ENCODE measurements at places on chromosomes 4 and X.

- no peak for DNase-seq
Measured at GRCh38 chrX:131792356-131792749, 230.7 kb upstream of the STK26 start.

- DNase-seq, result no peak
Measured at GRCh38 chr4:40530961-40531635, 98.6 kb downstream of the RBM47 start.

GRCh38 chrX:30593440-30594200 lies 16.1 kb upstream of the TASL start:
- no peak for DNase-seq

DNA sequence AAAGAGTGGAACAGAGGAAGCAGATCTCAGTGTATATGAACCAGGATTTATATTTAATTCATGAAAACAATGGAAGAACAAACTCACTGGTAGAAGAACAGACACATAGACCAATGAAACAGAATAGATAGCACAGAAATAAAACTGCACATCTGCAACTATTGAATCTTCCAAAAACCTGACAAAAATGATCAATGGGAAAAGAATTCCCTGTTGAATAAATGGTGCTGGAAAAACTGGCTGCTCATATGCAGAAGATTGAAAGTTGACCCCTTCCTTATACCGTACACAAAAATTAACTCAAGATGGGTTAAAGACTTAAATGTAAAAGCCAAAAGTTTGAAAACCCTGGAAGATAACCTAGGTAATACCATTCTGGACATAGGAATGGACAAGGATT lies 391.0 kb downstream of the MAGEB5 start:
- DNase-seq, result no peak

GRCh38 chr4:40303751-40304150 lies 31.4 kb upstream of the CHRNA9 start:
- DNase-seq, result no peak

DNA sequence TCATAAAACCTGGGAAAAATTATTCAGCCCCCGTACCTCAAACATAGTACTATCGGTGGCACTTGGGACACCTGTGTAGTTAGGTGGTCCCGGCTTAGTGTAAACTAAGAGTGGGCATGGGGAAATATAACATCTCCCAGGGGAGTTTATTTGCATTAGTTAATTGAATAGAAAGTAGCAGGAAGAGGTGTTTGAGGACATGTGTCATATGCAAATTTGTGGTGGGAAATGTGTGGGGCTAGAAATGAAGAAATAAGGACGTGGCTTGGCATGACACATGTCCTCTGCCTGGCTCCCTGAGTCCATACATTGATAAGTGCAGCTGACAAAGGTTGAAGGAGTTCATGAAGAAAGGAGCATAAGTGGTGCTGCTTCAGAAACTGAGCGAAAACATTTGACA lies 483.6 kb downstream of the SH2D1A start:
- DNase-seq, result no peak

GRCh38 chrX:154019061-154019621 lies 561 bp downstream of the IRAK1 start:
- no peak for DNase-seq

DNA sequence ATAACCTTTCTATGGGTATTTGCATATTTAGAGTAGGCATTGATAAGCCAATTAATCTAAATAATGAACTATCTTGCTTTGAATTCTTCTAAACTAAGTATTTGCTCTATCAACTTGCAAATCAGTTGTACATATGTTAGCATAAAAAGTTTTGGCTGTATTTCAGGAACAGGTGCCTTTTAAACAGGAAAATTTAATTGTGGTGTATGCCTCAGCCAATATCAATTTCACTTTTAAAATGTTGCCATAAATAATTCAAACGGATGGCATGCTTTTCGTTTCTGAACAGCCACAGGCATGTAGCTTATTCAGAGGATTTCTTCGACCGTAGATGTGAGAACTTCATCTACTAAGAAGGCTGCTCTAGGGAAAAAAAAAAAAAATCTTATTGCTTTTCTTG lies 99.9 kb downstream of the DCLK2 start:
- DNase-seq, result no peak

DNA sequence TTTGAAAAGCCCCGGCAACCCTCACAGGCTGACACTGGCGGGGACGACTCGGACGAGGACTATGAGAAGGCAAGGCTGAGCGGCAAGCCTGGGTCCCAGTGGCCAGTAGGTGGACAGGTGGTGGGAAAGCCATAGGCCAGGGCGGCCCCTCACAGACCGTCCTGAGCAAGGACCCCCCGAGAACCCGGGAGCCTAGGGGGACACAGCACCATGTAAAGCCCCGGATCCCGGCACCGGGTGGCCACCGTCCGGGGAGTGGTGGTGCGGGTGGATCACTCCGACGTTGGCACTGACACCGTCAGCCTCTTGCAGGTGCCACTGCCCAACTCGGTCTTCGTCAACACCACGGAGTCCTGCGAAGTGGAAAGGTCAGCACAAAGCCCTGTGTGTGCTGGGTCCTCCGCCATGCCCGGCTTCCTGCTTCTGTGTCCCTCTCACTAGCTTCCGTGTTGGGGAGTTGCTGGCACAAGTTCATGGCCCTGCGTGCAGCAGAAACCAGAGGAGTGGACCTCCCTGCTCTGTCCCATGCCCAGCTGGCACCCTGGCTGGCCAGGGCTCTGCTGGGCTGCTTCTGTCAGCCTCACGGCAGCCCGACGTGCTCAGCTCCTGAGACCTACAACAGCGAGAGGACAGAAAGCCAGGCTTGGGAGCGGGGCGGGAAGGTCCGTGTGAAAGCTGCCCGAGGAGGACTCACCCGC lies 11.9 kb upstream of the ADD1 start:
- no peak for DNase-seq

GRCh38 chr4:37990731-37991245 lies 30.6 kb downstream of the PTTG2 start:
- DNase-seq, result no peak

GRCh38 chrX:120749141-120749846 lies 119.4 kb upstream of the C1GALT1C1 start:
- no peak for DNase-seq

GRCh38 chrX:119880552-119881437 lies 9.2 kb downstream of the NDUFA1 start:
- DNase-seq, result peak; percentile 60

DNA sequence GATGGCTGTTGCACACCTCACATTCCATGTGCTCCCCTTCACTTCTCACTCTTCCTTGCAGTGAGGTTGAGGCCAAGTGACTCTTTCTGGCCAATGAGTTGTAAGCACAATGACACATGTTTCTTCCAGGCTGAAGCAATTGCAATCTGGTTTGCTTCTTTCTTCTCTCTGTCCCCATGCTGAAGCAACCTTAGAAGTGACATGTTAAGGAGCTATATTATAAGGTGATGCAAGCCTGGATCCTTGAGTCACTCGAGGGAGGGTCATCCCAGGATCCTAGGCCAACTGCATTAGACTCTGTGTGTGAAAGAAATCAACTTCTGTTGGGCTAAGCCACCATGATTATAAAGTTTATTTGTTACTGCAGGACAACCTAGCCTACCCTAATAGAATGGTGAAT lies 45.5 kb upstream of the HS3ST1 start:
- no peak for DNase-seq

DNA sequence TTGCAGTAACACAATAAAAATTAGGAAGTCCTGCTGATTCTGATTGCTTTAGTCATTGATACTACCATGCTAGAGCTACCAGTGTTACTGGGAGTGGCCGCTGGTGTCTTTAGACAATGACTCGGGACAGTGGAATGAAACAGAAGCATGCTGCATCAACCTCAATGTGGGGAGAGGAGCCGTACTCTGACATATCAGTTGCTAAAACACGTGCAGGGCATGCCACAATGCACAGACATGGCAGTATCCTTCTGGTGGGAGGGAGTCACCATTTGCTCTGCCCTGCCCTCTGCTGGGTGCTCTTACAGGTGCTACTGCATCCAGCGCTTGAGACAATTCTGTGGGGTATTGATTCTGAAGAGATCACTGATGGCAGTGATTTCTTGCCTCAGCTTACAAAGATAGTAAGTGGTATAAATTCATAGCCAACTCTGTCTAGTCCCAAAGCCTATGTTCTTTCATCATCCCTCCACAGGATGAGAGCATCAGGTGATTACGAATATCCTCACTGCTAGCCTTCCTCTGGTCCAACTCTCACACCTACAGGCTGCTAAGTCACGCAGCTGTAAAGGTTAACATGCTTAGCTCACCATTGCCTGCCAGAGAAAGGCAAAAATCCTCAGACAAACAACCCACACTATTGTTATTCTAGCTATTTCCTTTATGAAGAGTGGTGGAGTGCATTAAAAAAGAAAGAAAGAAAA lies 43.7 kb downstream of the NSG1 start:
- peak; percentile 69 for DNase-seq

DNA sequence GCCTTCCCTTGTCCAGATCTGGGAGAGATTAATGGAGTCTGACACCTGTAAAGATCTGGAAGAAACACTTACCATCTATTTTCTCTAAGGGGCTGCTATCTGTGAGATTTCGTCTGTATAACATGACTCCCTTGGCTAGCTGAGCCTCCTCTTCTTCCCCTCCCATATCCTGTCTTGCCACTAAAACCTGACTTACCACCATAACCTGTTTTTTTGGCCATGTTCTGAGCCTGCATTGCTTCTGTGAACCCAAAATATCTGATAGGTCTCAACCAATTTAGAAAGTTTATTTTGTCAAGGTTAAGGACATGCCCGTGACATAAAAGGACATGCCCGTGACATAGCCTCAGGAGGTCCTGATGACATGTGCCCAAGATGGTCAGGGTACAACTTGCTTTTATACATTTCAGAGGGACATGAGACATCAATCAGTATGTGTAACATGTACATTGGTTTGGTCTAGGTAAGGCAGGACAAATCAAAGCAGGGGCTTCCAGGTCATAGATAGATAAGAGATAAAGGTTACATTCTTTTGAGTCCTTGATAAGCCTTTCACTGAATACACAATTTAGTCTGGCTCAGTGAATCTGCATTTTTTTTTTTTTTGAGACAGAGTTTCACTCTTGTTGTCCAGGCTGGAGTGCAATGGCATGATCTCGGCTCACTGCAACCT lies 11.4 kb downstream of the MGST2 start:
- DNase-seq, result no peak

DNA sequence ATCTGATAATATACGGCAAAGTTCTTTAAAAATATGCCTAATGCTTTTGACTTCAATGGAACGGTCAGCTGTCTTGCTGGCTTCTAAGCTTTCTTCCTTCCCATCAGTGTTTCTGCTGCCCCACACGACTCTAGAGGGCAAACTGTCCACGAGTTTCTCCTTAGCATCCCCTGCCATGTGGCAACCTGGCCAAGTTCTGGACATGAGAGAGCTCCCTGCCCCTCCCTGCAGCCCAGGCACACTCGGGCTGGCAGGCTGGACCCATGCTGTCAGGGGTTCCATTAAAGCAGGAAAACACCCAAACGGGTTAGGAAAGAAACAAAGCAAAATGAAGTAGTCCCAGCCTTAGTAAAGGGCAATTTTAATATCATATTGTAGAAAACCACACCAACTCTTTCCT lies 38.8 kb downstream of the KDR start:
- DNase-seq, result no peak

- no peak for DNase-seq
Measured at GRCh38 chr4:140250989-140251552, 97.1 kb upstream of the MAML3 start.

DNA sequence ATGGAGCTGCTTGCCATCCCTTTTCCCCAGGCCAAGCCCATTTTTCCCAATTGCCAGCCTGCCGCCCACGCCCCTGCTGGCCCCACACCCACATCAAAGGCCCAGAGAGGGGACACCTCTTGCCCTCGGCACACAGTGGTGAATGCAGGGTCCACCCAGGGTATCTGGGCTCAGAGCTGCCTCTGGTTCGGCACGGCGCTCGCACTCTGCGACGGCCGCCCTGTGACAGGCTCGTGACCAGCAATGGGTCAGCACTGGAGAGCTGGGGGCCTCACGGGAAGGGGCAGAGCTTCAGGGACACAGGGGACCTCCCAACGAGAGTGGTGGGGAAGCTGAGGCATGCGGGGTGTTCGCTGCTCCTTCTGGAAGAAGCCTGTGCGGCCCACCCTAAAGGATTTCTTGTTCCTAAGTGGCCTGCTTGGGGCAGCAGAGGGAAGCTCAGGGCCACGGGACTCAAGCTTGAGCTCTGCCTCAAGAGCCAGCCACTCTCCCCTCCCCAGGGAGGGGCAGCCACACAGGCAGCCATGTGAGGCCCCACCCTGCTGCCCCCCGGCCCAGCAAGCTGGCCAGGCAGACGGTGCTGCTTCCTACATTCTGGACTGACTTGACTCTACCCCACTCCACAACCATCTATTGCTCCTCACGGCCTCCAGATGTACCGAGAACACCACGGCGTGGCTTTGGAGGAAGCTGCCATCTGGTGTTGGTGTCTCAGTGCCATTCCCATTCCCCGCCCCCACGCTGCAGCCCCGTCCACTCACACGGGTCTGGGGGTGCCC lies 73.7 kb downstream of the ABLIM2 start:
- no peak for DNase-seq

DNA sequence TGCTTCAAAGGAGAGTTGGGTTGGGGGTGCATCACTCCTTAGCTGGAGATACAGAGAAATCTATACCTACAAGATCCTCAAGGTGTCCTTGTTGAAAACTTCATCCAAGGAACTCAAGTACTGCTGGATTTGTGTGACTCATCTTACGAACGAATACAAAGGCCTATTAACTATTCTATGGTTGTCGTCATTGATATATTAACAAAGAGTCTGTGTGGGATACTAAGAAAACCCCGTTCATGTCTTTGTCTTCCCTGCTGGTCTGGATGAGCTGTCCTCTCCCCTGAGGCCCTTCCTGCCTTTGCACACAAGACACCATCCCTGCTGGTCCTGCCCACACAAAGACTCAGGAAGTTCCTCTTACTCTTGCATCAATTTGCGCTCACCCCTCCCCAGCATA lies 54.9 kb upstream of the IRF2 start:
- DNase-seq, result no peak

DNA sequence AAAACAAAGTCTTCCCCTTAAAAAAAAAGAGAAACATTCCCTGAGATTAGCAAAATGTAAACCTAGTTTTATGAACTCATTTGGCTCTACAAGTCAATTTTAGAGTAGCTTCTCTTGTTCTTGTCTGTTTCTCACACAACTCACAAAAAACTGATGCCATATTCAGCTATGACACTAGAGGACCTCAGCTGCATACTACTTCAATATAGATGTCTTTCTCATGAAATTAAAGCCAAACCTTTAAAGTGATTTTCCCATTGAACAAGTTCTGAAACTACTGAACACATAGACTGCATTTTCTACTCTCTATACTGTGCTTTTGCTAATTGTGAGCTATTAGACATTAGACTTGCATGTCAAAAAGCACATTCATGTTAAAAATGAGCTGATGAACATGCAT lies 49.8 kb downstream of the TBCK start:
- peak; percentile 17 for DNase-seq

- no peak for DNase-seq
Measured at GRCh38 chrX:42237956-42238355, 314.6 kb upstream of the CASK start.

GRCh38 chr4:61428950-61429349 lies 228.8 kb downstream of the ADGRL3 start:
- DNase-seq, result no peak

DNA sequence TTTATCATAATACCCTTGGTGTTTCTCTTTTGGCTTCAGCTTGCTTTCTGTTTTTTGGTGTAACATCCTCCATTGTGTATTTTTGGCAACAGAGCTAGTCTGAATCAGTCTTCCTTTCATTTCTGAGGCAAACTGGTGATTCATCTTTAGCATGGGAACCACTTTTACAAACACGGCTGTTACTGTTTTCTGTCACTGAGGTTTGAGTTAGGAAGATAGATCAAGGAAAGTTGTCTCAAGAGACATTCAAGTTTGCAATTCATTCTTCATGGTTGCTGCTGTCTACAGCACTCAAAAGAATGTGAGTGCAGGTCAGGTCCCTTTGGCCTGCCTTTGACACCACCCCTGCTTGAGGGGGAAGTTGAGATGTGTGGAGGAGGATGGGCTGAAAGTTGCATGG lies 36.3 kb downstream of the IL21 start:
- DNase-seq, result peak; percentile 49
